ENCODE measurements at places on chromosomes 3 and 15.

DNA sequence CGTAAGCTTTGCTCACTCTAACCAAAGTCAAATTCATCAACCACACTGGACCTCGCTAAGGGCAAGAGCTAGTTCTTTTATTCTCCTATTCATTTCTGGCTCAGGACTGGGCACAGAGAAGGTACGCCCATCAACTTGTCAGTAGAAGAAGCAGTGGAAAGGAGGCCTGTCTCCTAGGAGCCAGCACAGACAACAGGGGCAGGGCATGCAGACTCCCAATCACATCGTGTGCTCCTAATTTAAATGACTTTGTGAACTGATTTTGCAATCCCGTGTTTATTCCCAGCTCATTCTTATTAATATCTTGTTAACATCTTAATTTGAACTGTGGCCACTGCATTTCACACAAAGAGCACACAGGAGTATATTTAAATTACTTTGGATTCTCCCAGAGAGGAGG, 161.1 kb upstream of the BCL6 start:
- DNase-seq: no peak

GRCh38 chr3:109644746-109645145, 307.4 kb upstream of the DPPA4 start:
- no peak for DNase-seq

- no peak for DNase-seq
Measured at GRCh38 chr3:188232656-188233055, 78.7 kb downstream of the LPP start.

GRCh38 chr3:146080578-146080977, 80.4 kb downstream of the PLOD2 start:
- DNase-seq: no peak

- no peak for DNase-seq
Measured at GRCh38 chr15:65980824-65981456, 111.6 kb downstream of the RAB11A start.

GRCh38 chr15:38652998-38653397, 88.4 kb upstream of the RASGRP1 start:
- no peak for DNase-seq

DNA sequence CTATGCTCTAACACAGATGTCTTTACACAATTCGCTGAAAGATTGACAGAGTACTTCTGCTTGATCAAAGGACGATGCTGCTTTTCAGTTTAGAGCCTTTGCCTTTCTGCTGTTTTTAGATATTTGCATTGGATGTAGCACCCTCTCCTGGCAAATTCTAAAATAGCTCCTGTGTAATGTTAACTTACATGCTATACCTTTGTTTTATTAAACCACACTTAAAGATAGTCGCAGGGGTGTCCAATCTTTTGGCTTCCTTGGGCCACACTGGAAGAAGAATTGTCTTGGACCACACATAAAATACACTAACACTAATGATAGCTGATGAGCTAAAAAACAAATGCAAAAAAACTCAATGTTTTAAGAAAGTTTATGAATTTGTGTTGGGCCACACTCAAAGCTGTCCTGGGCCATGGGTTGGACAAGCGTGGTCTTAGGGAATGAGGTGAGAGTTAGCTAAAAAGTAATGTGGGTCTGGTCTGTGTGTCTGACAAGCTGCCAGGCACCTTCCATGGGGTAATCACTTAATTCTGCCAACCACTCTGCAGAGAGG, 62.9 kb downstream of the ATG7 start:
- DNase-seq: peak; percentile 59

GRCh38 chr15:81728726-81729125, 317.1 kb downstream of the MEX3B start:
- no peak for DNase-seq

GRCh38 chr3:138063416-138063815, 52.0 kb downstream of the DZIP1L start:
- DNase-seq: no peak

DNA sequence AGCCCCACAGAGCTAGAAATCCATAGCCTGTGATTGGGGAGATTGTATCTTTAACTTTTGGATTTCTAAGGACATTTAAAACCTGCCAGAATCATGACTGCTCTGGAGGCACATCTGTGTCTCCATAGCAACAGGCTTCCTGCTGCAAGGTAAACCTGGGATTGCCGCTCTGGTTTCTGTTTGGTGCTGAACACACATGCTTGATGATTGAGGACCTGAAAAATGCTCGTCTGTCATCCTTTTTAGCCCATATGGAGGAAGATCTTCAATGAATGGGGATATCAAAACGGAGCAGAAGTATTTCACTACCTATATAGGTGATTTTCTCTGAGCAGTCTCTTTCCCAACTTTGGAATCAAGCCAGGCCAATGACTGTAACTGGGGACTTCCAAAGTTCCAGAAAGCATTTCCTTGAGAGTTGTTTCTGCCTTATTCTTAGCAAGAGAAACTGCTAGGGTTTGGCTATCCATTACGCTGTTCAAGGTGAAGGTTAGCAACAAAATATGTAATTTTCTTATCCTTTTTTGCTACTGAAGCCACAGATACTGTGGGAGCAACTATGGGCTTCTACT, 96.5 kb upstream of the TNIK start:
- DNase-seq: no peak

DNA sequence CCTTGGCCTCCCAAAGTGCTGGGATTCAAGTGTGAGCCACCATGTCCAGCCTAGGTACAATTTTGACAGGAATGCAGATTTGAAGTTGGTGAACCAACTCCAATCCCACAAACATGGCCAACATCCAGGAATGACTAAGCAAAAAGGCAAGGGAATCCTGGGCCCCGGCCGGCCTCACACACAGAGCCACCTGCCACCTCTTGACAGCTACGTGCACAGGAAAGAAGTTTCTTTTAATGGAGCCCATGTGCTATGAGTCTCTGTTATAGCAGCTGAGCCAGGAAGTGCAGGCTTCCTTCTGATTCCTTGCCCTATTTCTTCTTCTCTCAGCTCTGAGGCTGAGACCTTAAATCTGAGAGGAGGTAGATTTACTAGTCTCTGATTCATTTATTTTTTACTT, 8.8 kb downstream of the TMEM40 start:
- no peak for DNase-seq

DNA sequence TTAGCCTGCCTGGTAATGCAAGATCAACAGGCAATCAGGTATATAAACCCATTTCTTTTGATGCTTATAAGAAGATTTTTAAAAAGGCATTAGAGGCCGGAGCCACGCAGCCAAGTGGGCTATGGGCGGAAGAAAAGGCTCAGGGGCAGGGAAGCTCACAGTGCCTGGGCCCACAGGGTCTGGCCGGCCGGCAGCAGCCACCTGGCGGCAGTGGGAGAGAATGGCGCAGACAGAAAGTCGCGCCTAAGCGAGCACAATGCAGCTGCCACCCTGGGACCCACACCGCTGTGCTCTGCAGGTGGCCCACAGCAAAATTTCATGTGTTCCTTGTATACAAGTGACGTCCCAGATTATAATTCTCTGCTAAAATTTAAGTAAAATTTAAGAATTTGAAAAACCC, 448.6 kb upstream of the RASGRP1 start:
- DNase-seq: no peak

DNA sequence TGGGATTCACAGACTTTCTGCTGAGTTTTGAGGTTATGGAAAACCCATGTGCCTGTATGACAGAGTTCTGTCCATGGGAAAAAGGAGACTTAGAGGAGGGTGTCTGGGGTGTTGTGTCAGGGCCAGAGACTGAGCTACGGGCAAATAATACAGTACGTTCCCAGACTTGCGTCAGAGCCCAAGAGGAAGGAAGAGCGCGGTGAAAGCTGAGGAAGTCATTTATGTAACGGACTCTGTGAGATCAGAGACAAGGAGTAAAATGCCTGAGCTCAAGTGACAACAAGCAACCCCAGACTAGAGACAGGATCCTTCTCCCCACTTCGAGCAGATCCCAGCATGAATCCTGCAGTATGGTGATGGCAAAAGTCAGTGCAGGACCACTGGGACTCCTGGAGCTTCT, 368.6 kb upstream of the MCTP2 start:
- DNase-seq: no peak

DNA sequence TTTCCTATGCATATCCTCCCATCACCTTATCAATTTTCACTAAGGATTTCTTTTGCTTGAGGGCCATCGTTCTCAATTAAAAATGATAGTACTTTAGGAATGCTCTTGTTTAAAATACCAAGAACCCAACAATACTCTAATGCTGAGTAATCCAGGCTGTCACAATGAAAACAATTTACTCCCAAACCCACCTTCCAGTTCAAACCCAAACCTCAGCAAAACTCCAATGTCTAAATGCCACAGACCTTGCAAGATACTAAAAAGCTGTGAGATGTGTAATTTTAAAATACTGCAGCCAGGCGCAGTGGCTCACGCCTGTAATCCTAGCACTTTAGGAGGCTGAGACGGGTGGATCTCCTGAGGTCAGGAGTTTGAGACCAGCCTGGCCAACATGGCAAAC, 889.8 kb downstream of the ROBO1 start:
- no peak for DNase-seq

DNA sequence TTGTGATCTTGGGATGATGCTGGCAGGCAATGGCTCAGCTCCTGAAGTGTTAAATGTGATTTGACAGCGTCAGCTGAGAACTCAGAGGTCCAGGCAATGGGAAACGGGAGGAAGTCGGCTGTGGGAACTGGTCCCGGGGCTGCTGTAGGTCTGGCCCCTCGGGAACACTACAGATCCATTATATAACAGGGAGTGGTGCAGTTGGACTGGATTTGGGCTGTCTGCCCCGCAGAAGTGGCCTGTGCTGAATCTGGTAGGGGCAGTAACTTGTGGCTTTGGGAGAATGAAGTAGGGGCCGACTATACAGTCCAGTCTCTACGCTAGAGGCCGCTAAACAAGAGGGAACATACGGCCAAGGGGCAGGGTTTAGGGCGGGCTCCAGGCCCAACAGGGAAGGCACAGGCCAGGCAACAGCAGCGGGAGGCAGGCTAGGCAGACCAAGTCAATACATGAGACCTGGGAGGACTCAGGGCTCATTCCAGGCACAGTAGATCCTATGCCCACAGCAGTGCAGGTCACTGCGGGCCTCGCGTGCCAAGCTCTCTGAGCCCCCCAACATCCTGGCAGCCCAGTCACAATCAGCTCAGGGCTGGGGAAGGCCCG, 20.3 kb upstream of the IL16 start:
- no peak for DNase-seq

- DNase-seq: peak; percentile 65
Measured at GRCh38 chr15:60208709-60209108, 189.1 kb downstream of the ANXA2 start.

DNA sequence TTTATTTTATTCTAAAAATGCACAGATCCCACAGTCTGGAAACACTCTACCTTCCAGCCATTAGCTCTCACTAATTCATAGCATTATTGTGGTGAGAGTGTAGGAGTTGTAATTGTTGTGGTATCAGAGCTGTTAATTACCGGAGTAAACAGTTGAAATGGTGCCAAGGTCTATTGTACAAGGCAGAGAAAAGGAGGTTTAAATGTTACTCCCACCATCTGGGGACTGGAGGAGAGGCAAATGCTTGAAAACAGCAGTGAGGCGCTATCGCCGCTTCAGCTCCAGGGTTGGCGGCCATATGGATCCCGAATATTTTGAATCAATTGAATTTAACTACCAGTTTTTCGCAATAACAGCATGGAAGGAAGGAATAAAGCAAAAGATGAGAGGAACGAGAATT, 113.1 kb upstream of the C15orf61 start:
- DNase-seq: no peak

DNA sequence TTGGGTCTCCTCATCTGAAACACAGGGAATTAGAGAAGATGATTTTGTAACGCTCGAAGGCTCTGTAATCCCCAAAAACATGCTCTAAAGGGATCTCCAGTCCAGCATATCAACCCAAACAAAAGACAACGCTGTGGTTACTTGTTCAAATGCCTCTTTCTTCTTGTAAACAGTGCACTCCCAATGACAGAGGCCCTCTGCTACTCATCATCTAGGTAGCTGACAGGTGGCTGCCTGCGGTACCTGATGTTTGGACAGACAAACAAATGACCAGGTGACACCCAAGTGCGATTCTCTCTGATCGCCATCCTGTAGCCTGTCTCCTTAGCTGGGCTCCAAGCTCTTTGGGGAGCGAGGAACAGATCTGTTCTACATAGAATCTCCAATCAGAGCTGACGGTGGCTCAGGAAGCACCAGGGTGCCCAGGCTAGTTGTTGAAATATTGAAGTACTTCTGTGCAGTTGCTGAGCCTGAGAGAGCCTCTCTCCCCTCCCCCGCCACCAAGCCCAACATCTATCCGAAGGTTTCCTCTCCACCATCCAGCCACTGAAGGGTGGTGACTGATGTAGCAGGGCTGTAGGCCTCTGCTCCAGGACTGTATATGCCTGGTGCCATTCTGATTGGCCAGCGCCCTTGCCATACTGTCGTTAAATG, 238.7 kb downstream of the XXYLT1 start:
- no peak for DNase-seq

DNA sequence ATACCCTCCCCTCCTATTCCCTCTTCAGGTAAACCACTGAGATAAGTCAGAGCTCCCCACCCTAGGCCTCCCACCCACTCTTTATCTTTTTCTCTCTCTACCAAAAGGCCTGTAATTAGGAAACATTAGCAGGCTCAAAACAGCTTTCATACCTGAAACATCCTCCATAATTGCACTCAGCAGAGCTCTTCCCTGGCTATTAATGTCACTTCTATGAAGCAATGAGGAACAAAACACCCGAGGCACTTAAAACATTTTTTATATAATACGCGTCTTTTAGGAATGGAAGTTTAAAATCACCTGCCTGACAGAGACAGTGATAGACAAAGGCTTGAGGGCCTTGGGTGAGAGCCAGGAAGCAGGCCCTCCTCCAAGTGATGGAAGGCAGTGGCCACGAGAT, 138.9 kb downstream of the EPHB1 start:
- DNase-seq: no peak

DNA sequence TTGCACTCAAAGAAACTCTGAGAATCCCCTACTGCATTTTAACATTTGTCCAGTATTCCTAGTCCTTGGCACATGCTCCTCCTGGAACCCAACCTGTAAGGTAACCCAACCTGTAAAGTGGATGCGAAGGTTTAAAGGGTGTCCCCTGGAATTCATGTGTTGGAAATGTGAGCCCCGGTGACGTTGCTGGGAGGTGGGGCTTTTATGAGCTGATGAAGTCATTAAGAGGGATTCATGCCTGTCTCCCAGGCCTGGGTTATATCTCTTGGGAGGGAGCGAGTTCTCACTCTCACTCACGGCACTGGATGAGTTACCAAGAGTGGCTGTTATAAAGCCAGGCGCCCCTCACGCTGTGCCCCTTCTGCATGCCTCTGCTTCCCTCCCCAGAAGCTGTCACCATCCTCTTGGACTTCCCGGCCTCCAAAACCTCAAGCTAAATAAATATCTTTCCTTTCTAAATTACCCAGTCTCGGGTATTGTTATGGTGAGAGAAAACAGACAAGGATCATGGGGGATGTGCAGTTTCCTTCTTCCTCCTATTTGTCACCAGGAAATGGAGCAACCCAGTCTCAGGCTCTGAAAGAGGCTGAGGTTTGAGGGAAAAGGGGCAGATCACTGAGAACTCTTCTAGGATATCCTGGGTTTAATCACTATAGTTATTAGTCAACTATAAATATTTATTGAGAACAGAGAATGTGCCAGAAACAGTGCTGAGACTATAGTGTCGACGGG, 7.6 kb downstream of the XXYLT1 start:
- no peak for DNase-seq

- DNase-seq: no peak
Measured at GRCh38 chr3:116188231-116188785, 257.0 kb downstream of the LSAMP start.

- DNase-seq: no peak
Measured at GRCh38 chr3:27630885-27631284, 91.2 kb downstream of the EOMES start.

- no peak for DNase-seq
Measured at GRCh38 chr3:31086698-31087097, 192.2 kb upstream of the GADL1 start.
